ENCODE measurements at places on chromosomes 13 and 19.
A peak's percentile ranks its signal among the peaks of the same experiment; 100 is the strongest.

GRCh38 chr13:42401376-42401775 is 129.4 kb downstream of the AKAP11 start:
- no peak for DNase-seq

GRCh38 chr13:40247845-40248244 is 418.6 kb downstream of the FOXO1 start:
- peak; percentile 86 for DNase-seq

- no peak for DNase-seq
Observed at GRCh38 chr13:76216729-76217128, 580.6 kb downstream of the LMO7 start.

DNA sequence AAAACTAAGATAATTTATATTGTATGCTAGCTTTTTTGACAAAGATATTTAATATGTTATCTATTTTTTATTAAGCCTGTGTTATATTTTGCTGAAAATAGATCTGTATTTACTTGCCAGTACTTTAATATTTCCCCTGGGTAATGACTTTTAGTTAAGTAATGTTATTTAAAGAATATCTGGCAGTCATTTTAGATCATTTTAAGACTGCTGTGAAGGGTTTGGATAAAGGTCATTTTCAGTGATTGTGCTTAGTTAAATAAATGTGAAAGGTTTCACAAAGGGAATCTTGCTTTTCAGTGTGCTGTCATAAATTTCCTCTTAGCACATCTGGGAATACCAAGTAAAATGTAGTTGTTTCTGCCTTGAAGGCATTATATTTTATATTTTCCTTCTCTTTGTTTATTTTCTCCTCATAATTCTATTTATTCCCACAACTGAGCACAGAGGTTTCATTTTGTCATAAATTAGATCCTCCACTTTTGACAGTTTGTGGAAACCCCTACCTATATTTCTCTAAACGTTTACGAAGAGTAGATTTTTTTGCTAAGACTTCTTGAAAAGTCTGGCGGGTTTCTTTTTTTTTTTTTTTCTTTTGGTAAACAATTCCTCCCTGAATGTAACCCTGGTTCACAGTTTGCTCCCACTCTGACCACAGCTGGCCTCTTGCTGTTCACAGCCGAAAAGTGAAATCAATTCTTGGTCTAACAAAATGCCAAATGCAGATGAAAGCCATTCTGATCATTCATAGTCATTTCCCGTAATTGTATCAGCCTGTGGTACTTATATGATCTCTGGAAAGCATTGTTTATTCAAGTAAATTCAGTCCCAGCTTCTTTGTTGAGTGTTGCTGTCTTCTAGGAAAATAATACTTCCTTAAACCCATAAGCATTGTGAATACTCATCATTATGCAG is 87.8 kb downstream of the MAB21L1 start:
- DNase-seq = no peak

DNA sequence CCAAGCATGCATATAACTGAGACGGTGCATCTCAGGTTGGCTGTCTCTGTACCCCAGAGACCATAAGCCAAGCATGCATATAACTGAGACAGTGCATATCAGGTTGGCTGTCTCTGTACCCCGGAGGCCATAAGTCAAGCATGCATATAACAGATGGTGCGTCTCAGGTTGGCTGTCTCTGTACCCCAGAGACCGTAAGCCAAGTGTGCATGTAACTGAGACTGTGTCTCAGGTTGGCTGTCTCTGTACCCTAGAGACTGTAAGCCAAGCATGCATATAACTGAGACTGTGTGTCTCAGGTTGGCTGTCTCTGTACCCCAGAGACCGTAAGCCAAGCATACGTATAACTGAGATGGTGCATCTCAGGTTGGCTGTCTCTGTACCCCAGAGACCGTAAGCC is 30.8 kb downstream of the NLRP4 start:
- no peak for DNase-seq

- no peak for DNase-seq
Observed at GRCh38 chr13:100608906-100609305, 20.3 kb upstream of the GGACT start.

GRCh38 chr13:59750860-59751259 is 412.9 kb downstream of the DIAPH3 start:
- DNase-seq = peak; percentile 74

DNA sequence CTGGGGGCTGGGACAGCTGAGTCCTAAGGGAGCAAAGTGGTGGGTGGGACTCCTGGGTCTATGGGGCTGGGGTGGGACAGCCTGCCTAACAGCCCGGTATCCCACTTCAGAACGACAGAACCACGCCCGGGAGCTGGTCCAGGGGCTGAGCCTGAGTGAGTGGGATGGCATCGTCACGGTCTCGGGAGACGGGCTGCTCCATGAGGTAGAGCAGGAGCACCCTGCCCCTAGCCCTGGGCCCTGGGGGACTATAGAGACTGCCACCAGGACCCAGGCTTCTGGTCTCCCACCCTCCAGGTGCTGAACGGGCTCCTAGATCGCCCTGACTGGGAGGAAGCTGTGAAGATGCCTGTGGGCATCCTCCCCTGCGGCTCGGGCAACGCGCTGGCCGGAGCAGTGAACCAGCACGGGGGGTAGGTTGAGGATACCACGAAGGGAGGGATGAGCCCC is 8.6 kb downstream of the SPHK2 start:
- DNase-seq = no peak

DNA sequence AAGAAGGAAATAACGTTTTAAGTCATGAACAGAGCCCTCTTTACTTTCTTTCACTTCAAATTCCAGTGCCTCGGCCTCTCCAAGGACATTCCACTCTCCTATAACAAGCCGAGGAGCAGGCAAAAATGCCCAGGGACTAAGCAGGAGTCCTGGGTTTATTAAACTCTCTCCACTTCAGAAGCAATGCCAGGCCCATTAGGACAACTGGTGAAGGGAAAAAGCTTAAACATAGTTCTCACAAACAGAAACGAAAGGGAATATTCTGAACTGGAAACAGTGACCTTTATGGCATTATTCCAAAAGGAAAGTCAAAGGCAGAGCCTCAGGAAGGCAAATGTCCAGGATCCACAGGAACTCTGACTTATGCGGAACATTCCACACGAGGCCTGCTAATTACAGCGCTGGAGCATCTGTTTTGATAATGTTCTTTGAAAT is 30.9 kb upstream of the MED4 start:
- DNase-seq = peak; percentile 64

GRCh38 chr13:114122591-114123211 is 9.7 kb downstream of the RASA3 start:
- DNase-seq = no peak

GRCh38 chr13:112065867-112066623 is 904 bp upstream of the SOX1 start:
- no peak for DNase-seq

GRCh38 chr19:38842439-38843174 is 7.2 kb downstream of the HNRNPL start:
- DNase-seq = no peak

- no peak for DNase-seq
Observed at GRCh38 chr13:20258208-20258962, 26.3 kb upstream of the GJB6 start.

DNA sequence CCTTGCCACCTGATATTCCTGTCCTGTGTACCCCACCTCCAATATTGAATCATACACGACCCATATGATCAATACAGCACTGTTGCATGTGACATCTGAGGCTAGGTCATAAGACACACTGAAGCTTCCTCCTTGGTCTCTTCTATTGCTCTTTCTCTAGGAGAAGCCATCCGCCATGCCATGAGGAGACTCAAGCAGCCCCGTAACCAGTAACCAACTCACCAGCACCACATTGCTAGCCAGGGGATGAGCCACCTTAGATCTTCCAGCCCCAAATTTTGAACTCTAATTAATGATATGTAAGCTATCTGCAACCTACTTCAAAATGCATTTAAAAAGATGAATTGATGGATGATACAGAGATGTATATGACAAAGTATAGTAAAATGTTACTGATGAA is 28.6 kb downstream of the ZNF557 start:
- no peak for DNase-seq

- DNase-seq = no peak
Observed at GRCh38 chr19:13095934-13096927, 6.4 kb downstream of the LYL1 start.
